GM12864 (cell line): ENCODE measurements at places on chromosomes 2 and 18.

- no peak for DNase-seq
Measured at GRCh38 chr18:41617647-41618046, 337.4 kb upstream of the PIK3C3 start.

DNA sequence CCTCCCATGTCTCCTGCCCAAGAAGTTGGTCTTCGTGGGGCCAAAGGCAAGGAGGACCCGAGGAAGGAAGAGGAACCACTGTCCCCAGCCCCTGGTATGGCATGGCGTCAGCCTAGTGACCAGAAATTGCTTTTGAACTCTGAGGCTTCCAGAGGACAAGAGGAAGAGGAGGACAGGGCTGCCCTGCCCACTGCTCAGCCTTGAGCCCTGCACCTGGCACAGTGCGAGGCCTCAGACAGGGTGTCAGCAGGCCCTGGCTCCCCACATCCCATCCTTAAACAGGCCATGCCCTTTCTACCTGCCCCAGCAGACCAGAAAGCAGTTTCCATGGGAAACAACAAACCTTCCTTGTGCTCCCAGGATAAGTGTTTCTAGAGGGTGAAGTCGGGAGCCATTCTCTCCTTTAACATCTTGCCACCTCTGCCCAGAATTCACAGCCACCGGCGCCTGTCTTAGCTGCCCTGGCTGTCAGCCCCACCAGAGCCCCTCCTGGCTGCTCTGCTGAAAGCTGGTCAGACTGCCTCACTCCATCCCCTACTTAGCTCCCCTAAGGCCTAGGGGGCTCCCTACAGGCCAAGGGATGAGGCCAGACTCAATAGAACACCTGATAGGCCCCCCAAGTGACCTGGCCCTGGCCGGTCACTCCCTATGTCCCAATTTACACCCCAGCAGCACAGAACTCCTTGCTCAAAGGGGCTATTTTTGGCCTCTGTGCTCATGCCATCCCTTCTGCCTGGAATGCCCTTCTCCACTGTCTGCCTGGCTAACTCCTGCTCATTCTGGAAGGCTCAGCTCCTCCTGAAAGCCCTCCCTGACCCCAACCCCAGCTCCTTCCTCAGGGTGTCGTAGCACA is 20.6 kb downstream of the ATOH8 start:
- no peak for DNase-seq

- DNase-seq = no peak
Measured at GRCh38 chr2:76640905-76641304, 881.3 kb downstream of the LRRTM4 start.

DNA sequence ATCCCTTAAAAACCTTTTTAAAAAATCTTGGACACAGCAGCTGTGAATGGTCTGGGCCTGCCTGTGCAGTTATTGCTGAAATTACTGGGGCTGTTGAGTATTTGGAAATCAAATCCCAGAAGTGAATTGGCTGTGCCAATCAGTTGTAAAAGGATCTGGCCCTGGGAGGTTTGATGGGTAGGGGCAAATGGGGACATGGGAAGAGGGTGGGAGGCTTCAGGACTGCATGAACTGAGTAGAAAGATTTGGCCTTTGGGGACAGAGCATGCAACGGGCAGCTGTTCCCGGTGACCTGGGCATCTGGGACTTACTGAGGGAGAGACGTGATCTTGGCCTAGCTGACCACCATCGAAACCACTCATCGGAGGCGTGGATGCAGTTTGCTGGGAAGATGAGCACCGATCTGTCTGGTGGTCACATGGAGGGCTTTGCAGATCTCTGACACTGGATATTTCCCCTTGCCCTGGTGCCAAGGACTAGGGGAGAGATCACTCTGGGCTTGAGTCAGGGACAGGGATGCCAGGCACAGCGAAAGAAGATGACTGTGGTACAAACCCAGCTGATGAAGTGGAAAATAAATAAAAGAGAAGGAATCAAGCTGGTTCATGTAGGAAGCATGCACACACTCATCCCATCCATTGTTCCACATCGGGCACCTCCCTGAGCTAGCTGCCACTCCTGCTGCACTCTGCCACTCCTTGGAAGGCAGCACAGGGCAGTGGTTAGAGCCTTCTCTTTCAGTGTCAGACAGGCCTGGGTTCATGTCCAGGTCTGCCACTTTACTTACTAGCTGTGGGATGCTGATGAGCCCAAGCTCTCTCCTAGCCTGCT is 58.4 kb downstream of the SEMA4F start:
- no peak for DNase-seq

DNA sequence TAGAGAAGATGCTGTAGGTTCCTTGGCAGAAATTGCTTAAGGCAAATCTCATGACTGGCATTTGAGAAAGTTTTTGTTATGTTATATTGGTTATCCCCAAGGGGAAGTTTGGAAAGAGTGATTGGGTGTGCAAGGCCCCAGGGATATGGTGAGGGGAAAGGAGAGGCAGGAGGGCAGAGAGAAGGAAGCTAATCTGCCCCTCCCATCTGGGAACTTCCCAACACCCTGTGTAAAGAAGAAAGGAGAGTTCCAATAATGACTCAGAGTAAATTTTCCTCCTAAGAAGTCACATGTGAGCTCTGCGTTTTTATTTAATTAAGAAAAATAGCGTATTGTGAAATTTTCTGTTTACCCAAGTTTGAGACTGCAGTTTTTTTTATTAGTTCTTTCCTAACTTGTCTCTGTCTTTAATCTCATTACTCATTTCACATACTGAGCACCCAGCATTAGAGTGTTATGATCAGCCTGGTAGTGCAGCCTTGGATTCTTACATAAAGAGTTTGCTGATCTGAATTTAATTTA is 3.1 kb upstream of the KYNU start:
- no peak for DNase-seq

DNA sequence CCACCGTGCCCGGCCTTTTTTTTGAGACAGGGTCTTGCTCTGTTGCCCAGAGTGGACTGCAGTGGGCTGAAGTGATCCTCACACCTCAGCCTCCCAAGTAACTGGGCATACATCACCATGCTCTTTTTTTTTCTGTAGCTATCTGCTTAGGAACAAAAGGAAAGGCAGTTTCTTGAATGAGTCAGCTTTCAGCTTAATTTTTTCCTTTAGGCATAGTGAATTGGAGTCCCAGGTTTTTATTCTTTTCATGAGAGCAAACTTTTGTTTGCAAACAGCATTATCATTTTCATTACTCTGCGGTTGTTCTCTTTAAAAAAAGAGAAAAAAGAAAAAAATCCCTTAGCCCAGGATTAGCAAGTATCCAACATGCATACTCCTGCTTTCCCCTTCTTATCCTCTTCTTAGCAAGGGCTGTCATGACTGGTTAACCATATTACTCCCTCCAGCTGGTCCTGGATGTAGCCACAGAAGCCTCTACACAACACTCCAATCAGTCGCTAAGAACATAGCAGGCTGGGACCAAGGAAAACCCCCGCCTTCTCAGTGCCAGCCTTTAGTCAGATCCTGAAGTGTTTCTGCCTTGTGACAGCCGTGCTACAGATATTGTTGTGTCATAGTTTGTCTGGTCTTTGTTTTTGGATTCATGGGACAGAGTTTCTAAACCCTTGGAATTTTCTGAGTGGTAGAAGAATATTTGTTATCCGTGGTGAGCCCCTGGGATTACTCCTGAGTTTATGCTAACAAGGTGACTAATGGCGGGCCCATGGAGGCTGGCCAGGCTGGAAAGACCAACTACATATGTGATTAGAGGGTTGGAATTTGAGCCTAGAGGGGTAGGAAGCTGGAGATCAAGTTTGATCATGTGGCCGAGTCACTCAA is 23.3 kb upstream of the ST3GAL5 start:
- no peak for DNase-seq

GRCh38 chr2:220315098-220315823 is 687.8 kb downstream of the SLC4A3 start:
- no peak for DNase-seq

DNA sequence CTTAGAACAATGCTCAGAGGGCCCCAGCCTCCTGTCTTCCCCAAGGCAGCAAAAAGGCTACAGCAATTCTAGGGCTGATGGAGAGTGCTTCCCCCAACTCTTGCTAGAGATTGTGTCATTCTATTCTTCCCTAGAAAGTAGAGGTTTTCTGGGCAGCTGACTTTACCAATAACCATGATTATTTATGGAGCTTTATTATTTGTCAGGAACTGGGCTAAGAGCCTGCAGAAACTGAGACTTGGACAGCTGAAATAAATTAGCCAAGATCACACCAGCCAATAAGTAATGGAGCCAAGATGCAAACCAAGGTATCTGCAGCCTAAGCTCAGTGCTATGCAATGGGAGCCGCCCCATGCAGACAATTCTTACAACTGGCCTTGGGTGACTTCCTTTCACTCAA is 84.8 kb downstream of the CCBE1 start:
- no peak for DNase-seq

- DNase-seq = no peak
Measured at GRCh38 chr18:46338205-46338604, 234.0 kb downstream of the HAUS1 start.

- DNase-seq = no peak
Measured at GRCh38 chr2:190412966-190413365, 4.8 kb downstream of the MFSD6 start.

DNA sequence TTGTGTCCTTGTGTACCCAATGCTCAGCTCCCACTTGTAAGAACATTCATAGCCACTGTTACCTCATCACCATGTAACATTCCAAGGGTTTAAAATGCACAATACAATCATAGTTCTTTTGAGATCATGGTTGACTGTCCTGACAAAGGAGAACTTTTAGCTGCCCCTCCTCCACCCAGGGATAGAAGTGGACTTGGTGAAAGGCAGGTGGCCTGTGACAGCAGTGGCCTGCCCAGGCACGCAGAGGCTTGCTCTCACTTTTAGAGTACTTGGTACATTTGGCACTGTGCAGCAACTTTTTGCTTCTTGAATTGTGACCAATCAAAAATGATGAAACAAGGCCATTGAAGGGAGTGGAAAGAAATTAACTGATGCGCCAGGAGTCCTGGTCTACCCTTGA is 108.7 kb downstream of the ANKRD44 start:
- DNase-seq = no peak

GRCh38 chr18:31436825-31437224 is 10.7 kb upstream of the DSG3 start:
- no peak for DNase-seq

GRCh38 chr2:97728091-97728731 is 14.8 kb downstream of the ZAP70 start:
- no peak for DNase-seq

- no peak for DNase-seq
Measured at GRCh38 chr18:7846335-7846734, 279.2 kb downstream of the PTPRM start.

- DNase-seq = no peak
Measured at GRCh38 chr2:63163161-63163820, 112.7 kb downstream of the OTX1 start.

GRCh38 chr2:100010606-100011005 is 131.8 kb downstream of the AFF3 start:
- no peak for DNase-seq

GRCh38 chr2:236673126-236673822 is 103.6 kb downstream of the ACKR3 start:
- no peak for DNase-seq

DNA sequence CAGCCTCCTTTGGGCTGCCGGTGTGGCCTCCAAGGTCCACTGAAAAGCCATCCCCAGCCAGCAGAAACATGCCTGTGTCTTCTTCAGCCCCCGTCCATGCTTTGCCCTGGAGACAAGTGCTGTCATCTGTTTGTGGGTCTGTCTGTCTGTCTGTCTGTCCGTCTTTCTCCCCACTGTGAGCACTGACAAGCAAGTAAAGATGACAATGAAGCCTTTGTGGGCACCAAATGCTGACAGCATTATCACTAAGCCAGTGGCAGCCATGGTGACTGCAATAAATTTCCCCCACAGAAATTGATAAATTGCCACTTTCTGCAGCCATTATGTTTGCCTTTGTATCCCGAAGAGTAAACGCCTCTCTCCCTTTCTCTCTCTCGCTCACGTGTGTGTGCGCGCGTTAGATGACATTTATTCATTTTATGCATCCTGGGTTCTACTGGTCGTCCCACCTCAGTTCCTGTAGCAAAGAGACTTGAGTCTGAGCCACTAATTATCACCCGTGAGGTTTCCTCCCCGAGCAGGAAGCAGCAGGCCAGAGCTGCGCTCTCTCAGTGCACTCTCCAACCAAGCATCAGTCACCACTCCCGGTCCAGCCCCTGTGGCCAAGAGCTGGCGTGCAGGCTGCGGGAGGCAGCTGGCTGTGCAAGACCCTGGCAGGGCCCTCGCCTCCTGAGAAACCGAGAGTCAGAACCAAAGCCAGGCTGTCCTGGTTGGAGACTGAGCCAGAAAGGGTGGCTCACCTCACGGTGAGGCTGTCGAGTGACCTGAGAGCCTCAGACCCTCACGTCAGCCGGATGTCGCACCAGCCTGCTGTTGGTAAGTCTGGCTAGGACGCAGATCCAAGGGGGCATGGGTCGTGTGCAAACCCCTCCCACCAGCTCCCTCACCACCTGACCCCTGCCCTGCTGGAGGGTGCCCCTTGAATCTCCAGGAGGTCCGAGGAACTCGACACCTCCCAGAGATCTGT is 6.9 kb downstream of the STEAP3 start:
- DNase-seq = no peak

- DNase-seq = no peak
Measured at GRCh38 chr2:189411860-189412259, 29.4 kb upstream of the WDR75 start.

GRCh38 chr2:76120176-76120575 is 409.5 kb upstream of the GCFC2 start:
- no peak for DNase-seq

- no peak for DNase-seq
Measured at GRCh38 chr2:192749611-192750200, 555.0 kb upstream of the TMEFF2 start.

GRCh38 chr2:14901737-14902136 is 269.2 kb downstream of the LRATD1 start:
- no peak for DNase-seq

- DNase-seq = no peak
Measured at GRCh38 chr18:7575465-7576028, 8.4 kb downstream of the PTPRM start.

DNA sequence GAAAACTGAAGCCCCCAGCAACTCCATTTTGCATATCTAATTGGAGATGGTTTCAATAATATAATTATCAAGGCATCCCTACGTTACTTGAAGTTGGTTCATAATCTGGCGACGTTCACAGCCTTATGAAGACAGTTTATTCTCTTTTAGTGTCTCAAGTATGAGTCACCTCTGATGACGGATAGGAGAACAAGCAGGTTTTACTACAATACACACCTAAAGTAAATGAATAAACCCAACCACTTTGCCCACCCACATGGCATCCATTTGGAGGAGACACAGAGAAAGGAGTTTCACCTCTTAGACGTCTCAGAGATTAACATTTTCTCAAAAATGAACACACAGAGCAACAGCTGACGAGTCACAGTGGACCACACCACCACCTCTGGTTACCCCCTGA is 40.8 kb downstream of the BCL11A start:
- no peak for DNase-seq

DNA sequence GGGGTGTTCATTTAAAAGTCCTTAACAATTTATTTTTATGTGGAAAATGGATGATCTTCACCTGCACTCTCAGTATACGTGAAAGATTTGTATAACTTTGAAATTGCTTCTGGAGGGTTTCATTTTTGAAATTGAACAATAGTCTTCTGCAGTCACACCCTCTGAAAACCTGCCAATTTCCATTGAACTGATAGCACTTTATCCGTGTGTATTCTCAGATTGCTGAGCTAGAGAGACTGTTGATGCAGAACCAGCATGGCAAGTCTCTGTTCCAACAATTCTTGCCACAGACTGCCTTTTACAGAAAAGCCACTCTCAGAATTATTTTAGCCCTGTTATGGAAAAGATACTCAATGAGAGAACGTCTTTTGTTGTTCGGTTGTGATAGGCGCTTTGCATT is 6.6 kb upstream of the GULP1 start:
- no peak for DNase-seq
